Keratinocyte (primary cell): ENCODE measurements at places on chromosomes 6 and 20.

GRCh38 chr6:37123957-37124729, 45.8 kb upstream of the PIM1 start:
- H3K36me3 ChIP-seq, result no peaks in the 10 kb centered on the region
- no peak for DNase-seq
- peaks cover 23% of the 10 kb centered on the region for H3K4me1 ChIP-seq
- H3K27ac ChIP-seq, result no peak overlapping the region

DNA sequence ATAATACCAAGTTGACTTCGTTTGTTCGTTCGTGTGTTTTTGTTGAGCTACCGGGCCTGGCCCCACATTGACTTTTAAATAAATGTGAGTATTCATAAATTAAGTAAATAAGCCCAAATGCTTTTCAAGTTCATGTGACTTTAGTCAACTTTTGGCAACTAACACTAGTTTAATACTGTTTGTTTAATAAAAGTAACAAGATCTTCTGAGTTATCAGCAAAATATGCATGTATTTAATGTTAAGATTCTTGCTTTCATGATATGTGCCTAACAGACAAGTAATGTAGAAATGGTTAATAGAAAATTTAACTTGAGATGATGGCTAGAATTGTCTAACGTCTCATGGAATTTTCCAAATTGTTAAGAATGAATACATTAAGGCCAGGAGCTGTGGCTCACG, 38.7 kb upstream of the ECI2 start:
- H3K27ac ChIP-seq, result no peak overlapping the region
- H3K27me3 ChIP-seq, result peaks cover 3% of the 10 kb centered on the region
- H3K4me1 ChIP-seq, result no peaks in the 10 kb centered on the region
- no peak overlapping the region for H3K4me3 ChIP-seq

DNA sequence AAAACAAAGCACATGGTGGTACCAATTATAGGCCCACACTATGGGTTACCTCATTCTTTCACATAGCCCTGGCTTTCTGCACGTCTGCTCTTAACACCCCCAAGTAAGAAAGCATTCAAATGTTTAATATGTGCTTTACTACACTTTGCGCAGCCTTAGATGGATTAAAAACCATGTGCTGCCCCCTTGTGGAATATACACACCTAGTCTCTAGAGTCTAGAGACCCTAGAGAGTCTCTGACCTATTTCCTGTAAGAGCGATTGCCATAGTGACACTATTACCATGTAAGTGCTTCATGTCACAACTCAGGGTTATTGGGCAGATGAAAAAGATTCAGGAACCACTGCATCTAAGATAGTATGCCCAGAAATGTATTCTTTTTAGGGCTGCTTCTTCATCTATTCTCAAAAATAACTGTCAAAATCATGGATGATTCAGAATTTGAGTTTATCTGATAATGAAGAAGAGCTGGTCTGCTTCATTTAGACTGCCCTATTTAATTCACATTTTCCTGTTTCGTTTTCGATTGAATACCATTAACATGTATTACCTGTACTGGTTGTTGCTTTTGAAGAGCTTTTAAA, 186.3 kb downstream of the ADGB start:
- no peak for DNase-seq
- H3K27ac ChIP-seq, result no peak overlapping the region
- H3K4me1 ChIP-seq, result peaks cover under 1% of the 10 kb centered on the region
- no peaks in the 10 kb centered on the region for H3K27me3 ChIP-seq
- no peaks in the 10 kb centered on the region for H3K36me3 ChIP-seq
- H3K4me3 ChIP-seq, result no peak overlapping the region

DNA sequence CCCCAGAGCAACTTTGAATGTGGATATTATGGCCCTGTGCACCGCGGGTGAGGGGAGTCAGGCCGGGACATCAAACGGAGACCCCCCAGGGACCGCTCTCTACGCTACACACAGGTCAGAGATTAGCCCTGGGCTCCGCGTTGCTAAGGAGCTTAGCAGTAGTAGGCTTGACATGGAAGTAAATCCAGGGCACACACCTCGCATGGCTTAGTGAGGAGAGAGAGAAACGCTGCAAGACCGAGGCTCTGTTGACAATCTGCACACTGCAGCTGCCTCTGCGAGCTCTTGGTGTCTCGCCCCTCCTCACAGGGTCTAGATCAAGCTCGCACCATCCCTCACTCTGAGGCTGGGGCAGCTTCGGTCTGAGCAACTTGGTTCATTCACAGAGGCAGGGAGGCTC, 116.1 kb upstream of the CDH4 start:
- no peaks in the 10 kb centered on the region for H3K4me1 ChIP-seq
- peaks cover 68% of the 10 kb centered on the region for H3K27me3 ChIP-seq
- no peaks in the 10 kb centered on the region for H3K36me3 ChIP-seq
- H3K4me3 ChIP-seq, result no peak overlapping the region
- DNase-seq, result no peak

- no peaks in the 10 kb centered on the region for H3K4me1 ChIP-seq
- H3K27me3 ChIP-seq, result no peaks in the 10 kb centered on the region
- no peak overlapping the region for H3K27ac ChIP-seq
- no peak overlapping the region for H3K4me3 ChIP-seq
Observed at GRCh38 chr6:46024124-46024769, 8.6 kb upstream of the CLIC5 start.

GRCh38 chr6:124066946-124067552, 263.4 kb downstream of the NKAIN2 start:
- H3K4me3 ChIP-seq, result no peak overlapping the region
- H3K27me3 ChIP-seq, result no peaks in the 10 kb centered on the region
- H3K27ac ChIP-seq, result no peak overlapping the region
- no peak for DNase-seq
- H3K4me1 ChIP-seq, result no peaks in the 10 kb centered on the region

DNA sequence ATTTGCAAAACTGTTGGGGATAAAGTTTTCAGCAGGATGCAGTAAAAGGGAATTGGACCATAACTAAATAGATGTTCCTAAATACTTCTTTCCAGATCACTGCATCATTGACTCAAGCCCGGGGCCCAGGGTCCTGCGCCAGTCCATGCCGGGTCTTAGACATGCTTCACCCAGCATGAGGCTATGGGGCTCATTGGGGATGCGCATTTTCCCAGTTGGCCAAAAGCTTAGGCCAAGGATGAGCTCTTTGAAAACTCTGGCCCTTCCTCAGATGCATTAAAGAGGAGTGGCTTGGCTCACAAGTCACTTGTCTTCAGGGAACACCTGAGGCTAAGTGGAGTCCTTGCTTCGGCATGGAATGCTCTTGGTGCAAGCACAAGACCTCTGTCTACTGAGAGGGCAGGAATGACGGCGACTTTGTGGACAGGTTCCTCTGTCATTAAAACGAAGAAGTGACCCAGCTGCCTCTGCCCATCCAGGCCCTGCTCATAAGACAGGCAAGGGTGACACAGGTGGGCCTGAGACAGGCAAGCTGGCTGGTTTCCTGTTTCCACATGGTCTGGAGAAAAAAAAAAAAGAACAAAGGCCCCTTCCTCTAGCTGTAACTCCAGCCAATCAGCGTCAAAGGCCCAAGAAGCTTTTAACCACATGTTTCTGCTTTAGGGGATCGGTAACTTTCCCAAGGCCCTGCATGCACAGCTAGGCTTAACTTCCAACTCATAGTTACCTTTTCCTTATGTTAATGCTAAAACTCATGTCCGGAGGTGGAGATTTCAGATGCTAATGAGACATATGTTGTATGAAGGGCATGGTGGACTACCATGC, 81.4 kb upstream of the CDH4 start:
- H3K4me3 ChIP-seq, result no peak overlapping the region
- no peak for DNase-seq
- H3K36me3 ChIP-seq, result no peaks in the 10 kb centered on the region
- H3K27ac ChIP-seq, result no peak overlapping the region
- peaks cover 40% of the 10 kb centered on the region for H3K27me3 ChIP-seq

GRCh38 chr6:126628125-126628524, 288.2 kb downstream of the CENPW start:
- no peak overlapping the region for H3K4me3 ChIP-seq
- no peak overlapping the region for H3K27ac ChIP-seq
- no peaks in the 10 kb centered on the region for H3K4me1 ChIP-seq
- H3K27me3 ChIP-seq, result no peaks in the 10 kb centered on the region
- no peak for DNase-seq

- H3K27me3 ChIP-seq, result no peaks in the 10 kb centered on the region
- no peak overlapping the region for H3K4me3 ChIP-seq
- DNase-seq, result no peak
- H3K36me3 ChIP-seq, result no peaks in the 10 kb centered on the region
Observed at GRCh38 chr20:8678098-8678776, 390.6 kb upstream of the PLCB4 start.

DNA sequence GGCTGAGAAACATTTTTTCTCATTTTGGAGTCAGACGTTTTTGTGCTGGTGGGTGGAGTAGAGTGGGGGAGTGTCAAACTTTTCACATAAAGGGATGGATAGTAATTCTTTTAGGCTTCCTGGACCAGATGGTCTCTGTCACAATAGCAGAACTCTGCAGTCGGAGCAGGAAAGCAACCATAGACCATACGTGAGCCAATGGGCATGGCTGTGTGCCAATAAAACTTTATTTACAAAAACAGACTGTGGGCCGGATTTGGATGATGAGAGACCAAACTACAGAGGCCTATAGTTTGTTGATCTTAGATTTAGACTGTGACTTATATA, 70.8 kb upstream of the SLC22A23 start:
- no peak overlapping the region for H3K4me3 ChIP-seq
- H3K27ac ChIP-seq, result no peak overlapping the region
- peaks cover 31% of the 10 kb centered on the region for H3K4me1 ChIP-seq
- H3K27me3 ChIP-seq, result no peaks in the 10 kb centered on the region
- H3K36me3 ChIP-seq, result no peaks in the 10 kb centered on the region
- no peak for DNase-seq

DNA sequence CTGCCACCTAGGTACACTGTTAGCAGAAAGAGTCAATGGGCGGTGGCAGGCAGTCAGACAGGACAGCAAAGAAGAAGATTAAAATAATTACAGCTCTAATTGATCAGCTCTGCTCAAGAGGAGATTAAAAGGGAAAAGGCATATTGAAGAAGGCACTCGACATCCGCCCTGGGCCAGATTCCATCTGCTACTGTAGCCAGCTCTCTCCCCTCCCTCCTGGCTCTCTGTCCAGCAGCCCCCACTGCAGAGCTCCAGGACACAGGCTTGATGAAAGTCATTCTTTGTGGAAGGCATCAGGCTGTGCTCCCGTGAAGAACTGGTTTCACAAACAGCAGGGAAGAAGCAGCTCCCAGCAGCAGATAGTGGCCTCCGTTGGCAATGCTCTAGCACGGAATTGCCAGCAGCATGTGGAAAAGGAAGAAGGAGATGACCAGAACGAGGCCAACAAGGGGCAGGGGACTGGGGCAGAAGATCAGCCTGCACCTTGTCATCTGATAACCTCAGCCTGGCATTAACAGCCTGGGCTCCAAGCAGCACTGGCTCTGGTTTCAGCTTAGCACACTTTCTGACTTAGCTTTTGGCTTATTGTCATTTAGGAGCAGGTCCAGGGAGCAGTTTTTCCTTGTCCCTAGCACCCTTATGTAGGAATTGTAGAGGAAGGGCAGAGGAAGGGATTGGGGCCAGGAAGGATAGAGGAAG, 465.9 kb downstream of the KIF16B start:
- no peaks in the 10 kb centered on the region for H3K36me3 ChIP-seq
- no peak overlapping the region for H3K4me3 ChIP-seq
- H3K4me1 ChIP-seq, result no peaks in the 10 kb centered on the region
- H3K27ac ChIP-seq, result no peak overlapping the region
